ENCODE measurements at places on chromosomes 7 and 10.

DNA sequence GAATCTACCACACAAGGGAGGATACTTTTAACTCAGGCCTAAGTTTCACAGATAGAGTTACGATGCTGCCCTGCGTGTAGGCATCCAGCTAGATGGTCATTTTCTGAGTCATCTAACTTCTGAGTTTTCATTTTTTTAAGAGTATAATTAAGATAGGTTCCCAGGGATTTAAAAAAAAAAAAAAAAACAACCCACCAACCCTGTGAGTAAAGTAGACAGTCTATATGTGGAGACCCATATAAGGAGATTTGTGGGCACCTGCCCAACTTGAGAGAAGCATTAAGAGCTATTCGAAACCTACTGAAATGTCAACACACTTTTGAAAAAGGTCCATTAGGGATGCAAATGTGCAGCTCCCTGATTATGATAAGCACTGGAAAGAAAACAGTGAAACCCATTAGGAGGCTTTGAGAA is 257.3 kb downstream of the TRIL start:
- ATAC-seq: no peak

DNA sequence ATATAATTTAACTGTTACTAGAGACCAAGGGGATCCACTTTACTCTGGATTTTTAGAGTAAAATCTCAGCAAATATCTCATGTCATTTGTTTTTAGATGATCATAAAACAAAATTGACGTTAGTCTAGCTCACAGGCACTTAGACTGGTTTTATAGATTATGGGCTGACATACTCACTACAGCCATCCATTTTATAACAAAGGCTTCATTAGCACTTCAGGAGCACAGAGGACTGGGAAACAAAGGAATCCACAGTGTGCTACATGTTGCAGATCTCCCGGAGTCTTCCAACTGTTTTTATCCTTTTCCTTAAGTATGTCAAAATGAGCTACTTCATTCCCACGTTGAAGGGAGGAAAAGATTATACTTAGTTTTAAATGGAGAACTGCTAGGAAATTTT is 15.9 kb upstream of the SCRN1 start:
- ATAC-seq: no peak

- no peak for ATAC-seq
These were observed 91.6 kb downstream of the BMPER start for GRCh38 chr7:33996899-33997298.

DNA sequence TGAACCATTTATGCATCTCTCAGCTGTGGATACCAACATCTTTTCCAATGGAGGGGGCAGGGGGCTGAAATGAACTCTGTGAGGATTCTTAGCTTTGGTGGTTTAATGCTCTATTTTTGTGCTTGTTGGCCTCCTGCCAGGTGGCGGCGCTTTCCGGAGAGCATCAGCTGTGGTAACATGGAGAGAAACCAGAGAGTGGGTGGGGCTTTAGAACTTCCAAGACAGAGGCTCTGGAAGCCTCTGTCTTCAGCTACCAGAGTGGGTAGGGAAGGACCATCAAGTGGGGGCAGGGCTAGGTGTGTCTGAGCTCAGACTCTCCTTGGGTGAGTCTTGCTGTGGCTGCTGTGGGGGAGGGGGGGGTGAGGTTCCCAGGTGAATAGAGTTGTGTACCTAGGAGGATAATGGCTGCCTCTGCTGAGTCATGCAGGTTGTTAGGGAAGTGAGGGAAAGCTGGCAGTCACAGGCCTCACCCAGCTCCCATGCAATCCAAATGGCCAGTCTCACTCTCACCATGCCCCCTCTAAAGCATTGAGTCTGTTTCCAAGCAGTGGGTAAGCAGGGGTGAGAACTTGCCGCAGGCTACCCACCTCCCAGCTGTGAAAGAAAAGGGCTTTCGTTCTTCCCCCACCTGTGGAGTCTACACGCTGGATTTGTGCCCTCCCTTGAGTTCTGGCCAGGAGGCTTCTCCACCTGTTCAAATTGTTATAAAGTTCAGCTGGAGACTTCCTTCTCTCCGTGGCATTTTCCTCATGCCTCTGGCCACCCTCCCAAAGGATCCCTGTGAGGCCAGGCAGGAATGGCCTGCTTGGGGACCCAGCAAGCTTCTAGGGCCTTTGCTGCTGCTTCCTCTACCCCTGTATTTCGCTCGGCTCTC is 527.0 kb downstream of the NEBL start:
- no peak for ATAC-seq

All from stimulated activated memory B cell treated with anti-CD40 and anti-IgM and Interleukin-4, amounts not matched to agents 10 μg/mL and 1 μg/mL and 100 μg/mL, for 72 hours (primary cell).